ENCODE measurements at places on chromosomes 12 and 14.

GRCh38 chr12:77062846-77063461 is 2.4 kb downstream of the E2F7 start:
- peak overlapping the region; percentile 48 for H3K4me3 ChIP-seq
- peaks cover 46% of the 10 kb centered on the region for H3K4me1 ChIP-seq
- H3K36me3 ChIP-seq, result peaks cover 53% of the 10 kb centered on the region

DNA sequence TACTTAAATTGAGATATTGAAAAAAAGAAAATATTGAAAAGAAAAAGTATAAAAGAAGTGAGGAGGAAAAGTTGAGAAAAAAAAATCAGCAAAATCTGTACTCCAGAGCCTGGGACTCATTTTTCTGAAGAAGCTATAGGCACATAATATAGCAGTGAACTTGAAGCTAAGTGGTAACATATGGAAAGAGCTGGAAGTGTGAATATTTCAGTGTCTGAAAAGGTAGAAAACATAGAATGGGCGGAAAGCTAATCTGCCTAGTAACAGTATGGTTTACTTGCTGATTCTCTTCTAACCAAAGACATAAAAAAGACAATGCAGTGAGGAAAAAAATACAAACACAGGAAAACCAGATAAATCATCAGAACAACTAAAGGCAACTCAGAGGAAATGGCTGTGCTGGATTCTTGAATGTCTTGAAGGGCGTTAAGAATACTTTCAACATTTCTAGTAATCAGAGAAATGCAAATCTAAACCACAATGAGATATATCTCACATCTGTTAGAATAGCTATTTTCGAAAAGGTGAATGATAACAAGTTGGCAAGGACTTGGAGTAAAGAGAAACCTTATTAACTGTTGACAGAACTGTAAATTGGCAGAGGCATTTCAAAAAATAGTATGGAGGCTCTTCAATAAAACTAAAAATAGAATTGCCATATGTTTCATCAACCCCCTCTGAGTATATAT is 784.6 kb downstream of the LRFN5 start:
- no peaks in the 10 kb centered on the region for H3K27me3 ChIP-seq
- H3K36me3 ChIP-seq, result no peaks in the 10 kb centered on the region
- H3K27ac ChIP-seq, result no peak overlapping the region

DNA sequence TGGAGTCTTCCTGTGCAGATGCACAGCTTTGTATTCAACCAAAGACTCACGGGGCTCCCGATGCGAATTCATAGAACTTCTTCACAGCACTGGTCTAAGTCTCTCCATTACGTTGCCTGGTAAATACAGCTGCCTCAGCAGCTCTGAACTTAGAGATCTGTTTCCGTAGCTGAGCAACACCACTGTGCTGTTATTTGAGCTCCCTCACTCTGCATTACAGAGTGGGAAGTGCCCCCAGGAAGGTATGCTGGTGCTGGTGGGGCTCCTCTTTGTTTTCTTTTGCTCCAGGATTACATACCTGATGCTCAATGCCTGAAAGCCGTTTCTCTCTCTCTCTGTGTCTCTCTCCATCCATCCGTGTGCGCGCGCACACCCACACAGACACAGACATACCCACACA is 227.5 kb upstream of the RMST start:
- H3K4me3 ChIP-seq, result no peak overlapping the region
- H3K27ac ChIP-seq, result no peak overlapping the region
- H3K36me3 ChIP-seq, result no peaks in the 10 kb centered on the region
- H3K4me1 ChIP-seq, result no peaks in the 10 kb centered on the region

DNA sequence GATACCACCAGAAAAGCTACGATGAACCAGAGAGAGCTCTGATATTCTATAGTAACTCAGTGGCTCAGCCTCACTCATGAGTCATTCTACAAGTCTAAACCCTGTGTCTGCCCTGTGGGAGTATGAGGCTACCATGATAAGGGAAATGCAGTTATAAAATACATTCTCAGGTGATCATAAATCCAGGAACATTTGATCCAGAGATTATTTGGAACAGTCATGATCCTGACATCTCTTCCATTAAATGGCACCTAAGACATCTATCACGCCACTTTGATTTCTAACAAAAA is 202.6 kb upstream of the RASSF8 start:
- H3K4me3 ChIP-seq, result no peak overlapping the region
- DNase-seq, result no peak
- H3K4me1 ChIP-seq, result no peaks in the 10 kb centered on the region
- H3K36me3 ChIP-seq, result no peaks in the 10 kb centered on the region
- no peaks in the 10 kb centered on the region for H3K27me3 ChIP-seq
- no peak overlapping the region for H3K27ac ChIP-seq

DNA sequence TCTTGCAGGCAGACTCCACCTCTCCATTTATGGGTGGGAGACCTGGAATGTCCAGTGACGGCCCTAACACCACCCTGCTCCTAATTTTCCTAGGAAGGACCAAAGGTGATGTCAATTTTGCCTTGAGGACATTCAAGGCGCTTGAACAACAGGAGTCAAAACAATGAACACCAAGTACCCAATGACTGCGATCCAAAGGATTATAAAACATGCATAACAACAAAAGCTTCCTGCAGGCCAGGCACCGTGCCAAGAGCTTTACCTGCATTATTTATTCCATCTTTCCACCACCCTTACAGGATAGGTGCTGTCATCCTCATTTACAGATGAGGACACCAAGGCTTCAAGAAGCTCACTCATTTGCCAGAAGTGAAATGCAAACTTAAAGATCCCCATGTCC is 15.2 kb upstream of the FOXN3 start:
- H3K27ac ChIP-seq, result peak overlapping the region; percentile 82
- peaks cover 57% of the 10 kb centered on the region for H3K4me1 ChIP-seq
- no peak for DNase-seq

DNA sequence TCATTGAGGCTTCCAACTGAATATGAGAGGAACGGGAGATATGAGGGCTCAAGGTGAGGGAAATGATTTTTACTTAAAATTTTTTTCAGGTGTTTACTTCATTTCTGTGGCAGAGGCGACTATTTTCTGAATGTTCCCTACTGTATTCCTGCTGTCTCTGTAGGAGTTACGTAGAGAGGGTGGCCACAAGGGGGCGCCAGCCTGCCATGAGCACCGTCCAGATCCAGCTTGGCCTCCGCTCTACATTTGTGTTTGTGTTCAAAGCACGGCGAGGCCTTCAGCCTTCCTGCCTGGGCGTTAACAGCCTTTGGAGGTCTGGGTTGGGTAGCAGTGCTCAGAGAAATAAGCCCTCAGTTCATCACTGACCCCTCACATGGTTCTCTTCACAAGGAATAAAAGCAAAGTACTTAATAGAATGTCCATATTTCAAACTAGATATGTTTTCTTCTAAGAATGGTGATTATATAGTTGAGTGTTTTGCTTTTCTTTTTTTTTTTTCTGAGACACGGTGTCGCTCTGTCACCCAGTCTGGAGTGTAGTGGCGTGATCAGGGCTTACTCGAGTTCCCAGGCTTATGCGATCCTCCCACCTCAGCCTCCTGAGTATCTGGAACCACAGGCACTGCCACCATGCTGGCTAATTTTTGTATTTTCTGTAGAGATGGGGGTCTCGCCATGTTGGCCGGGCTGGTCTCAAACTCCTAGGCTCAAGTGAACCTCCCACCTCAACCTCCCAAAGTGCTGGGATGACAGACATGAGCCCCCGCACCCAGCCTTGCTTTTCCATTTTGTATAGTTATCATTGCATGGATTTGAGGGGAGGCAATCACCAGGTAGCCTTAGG is 22.3 kb downstream of the CKB start:
- peak overlapping the region; percentile 49 for H3K27ac ChIP-seq
- peak; percentile 85 for DNase-seq
- H3K36me3 ChIP-seq, result peaks cover 44% of the 10 kb centered on the region
- H3K27me3 ChIP-seq, result no peaks in the 10 kb centered on the region
- no peak overlapping the region for H3K4me3 ChIP-seq

- DNase-seq, result no peak
- H3K27me3 ChIP-seq, result no peaks in the 10 kb centered on the region
- no peak overlapping the region for H3K4me3 ChIP-seq
These were observed 655.5 kb upstream of the FLRT2 start for GRCh38 chr14:84874436-84874835.

DNA sequence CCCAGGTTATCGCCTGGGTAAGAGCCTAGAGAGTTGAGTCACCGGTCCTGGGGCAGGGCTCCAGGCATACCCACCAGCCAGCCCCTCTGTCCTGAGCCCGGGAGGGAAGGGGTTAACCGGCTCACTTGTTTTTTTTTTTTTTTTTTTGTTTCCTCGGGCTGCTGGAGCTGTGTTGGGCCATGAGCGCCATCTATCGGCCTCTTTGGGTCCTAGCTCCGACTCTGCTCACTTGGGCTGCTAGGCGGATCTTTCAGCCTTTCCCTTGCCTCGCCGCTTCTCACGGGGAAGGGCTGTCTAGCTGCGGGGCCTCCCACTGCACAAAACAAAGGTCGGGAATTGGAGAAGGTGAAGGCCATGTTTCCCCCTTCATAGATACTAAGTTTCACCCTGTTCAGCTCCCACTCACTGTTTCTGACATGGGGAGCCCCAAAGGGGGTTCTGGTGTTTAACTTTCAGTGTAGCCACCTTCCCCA is 2.8 kb upstream of the SMUG1 start:
- DNase-seq, result peak; percentile 85
- peaks cover 20% of the 10 kb centered on the region for H3K4me1 ChIP-seq
- no peak overlapping the region for H3K27ac ChIP-seq
- H3K27me3 ChIP-seq, result peaks cover 66% of the 10 kb centered on the region
- no peak overlapping the region for H3K4me3 ChIP-seq
- H3K36me3 ChIP-seq, result peaks cover 6% of the 10 kb centered on the region

GRCh38 chr12:70920251-70920851 is at the start of gene PTPRR:
Gene PTPRR (minus strand): TSS chr12:70920738. CDS start chr12:70920390, 348 bp downstream.
- no peaks in the 10 kb centered on the region for H3K36me3 ChIP-seq
- H3K4me3 ChIP-seq, result no peak within 1 kb of the TSS
- DNase-seq, result no peak
- no peaks in the 10 kb centered on the region for H3K4me1 ChIP-seq
- no peak within 1 kb of the TSS for H3K27ac ChIP-seq

- H3K27me3 ChIP-seq, result no peaks in the 10 kb centered on the region
- no peak overlapping the region for H3K4me3 ChIP-seq
- no peak for DNase-seq
- H3K27ac ChIP-seq, result no peak overlapping the region
- H3K36me3 ChIP-seq, result peaks cover 10% of the 10 kb centered on the region
These were observed 99.8 kb upstream of the RESF1 start for GRCh38 chr12:31859232-31859977.

DNA sequence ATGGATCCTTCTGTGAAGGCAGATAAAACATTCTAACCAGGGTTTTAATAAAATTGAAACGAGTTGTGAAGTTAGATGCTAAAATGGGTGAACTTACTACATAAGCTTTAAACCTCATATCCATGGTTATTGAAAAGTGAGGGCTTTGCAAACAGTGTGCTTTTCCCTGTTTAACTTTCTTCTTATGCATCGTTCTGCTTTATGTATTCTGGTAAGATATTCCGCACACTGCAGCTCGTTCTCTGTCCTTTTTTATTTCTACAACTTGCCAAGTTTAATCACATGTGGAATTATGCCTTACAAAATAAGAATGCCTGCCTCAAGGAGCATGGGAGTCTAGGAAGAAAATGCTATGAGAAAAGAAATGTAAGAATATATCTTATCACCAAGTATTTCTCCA is 30.9 kb downstream of the PELI2 start:
- H3K27me3 ChIP-seq, result no peaks in the 10 kb centered on the region
- peaks cover 10% of the 10 kb centered on the region for H3K4me1 ChIP-seq
- no peak for DNase-seq

GRCh38 chr14:74160763-74161162 is 76.0 kb downstream of the LIN52 start:
- no peaks in the 10 kb centered on the region for H3K4me1 ChIP-seq
- no peak for DNase-seq
- H3K36me3 ChIP-seq, result peaks cover 7% of the 10 kb centered on the region
- H3K27ac ChIP-seq, result no peak overlapping the region
- no peak overlapping the region for H3K4me3 ChIP-seq

- no peaks in the 10 kb centered on the region for H3K4me1 ChIP-seq
- no peaks in the 10 kb centered on the region for H3K36me3 ChIP-seq
- no peak overlapping the region for H3K27ac ChIP-seq
- DNase-seq, result no peak
- no peak overlapping the region for H3K4me3 ChIP-seq
These were observed 17.1 kb upstream of the DLK1 start for GRCh38 chr14:100709289-100710284.

GRCh38 chr12:110998165-110998564 is 77.8 kb upstream of the MYL2 start:
- H3K27me3 ChIP-seq, result peaks cover 9% of the 10 kb centered on the region
- H3K36me3 ChIP-seq, result peaks cover 2% of the 10 kb centered on the region
- no peak overlapping the region for H3K27ac ChIP-seq
- no peak for DNase-seq

DNA sequence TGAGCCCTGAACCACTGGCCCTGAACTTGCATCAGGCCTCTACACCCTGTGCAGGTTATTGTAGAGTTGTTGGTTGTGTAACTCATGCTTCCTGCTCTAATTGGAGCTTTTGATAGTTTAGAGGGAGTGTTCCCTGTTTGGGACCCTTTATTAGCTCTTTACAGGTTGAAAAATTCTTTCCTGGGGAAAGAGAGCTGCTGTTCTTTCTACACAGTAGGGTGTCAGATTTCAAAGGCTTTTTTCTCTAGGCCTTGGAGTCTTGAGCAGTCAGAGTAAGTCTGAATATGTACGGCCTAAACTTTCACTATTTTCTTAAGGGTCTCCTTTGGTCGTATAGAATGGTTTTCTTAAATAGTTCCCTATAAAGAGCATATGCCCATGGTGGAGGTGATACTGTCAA is 60.8 kb upstream of the NEDD1 start:
- no peaks in the 10 kb centered on the region for H3K27me3 ChIP-seq
- DNase-seq, result no peak
- H3K4me3 ChIP-seq, result no peak overlapping the region
- H3K4me1 ChIP-seq, result no peaks in the 10 kb centered on the region
- no peak overlapping the region for H3K27ac ChIP-seq
- no peaks in the 10 kb centered on the region for H3K36me3 ChIP-seq

DNA sequence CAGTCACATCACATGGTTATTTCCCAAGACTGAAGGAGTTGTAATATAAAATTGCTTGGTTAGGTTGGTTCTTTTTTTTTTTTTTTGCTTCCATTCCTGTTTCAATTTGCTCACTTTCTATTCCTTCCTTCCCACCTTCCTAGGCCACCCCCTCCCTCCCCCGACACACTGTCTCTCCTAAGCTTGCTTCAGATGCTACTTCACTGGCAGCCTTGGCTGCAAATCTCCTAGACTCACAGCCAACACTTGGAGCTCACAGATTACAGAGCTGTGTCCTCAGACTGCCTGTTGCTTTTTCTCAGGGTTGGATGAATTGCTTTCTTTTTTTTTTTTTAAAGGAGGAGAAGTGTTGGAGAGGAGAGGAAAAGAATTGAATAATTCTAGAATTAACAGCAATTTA is 77.3 kb upstream of the GRIN2B start:
- no peaks in the 10 kb centered on the region for H3K4me1 ChIP-seq
- no peak overlapping the region for H3K4me3 ChIP-seq
- no peaks in the 10 kb centered on the region for H3K27me3 ChIP-seq
- H3K27ac ChIP-seq, result no peak overlapping the region

GRCh38 chr14:102500158-102500662 is 9.4 kb downstream of the ANKRD9 start:
- peaks cover 10% of the 10 kb centered on the region for H3K4me1 ChIP-seq
- no peak overlapping the region for H3K4me3 ChIP-seq
- no peaks in the 10 kb centered on the region for H3K27me3 ChIP-seq
- peak overlapping the region; percentile 24 for H3K27ac ChIP-seq
